ENCODE measurements at places on chromosomes 2 and 18.

GRCh38 chr18:5434425-5434824 lies 109.4 kb downstream of the EPB41L3 start:
- no peak for DNase-seq

GRCh38 chr2:72979896-72980295 lies 62.6 kb downstream of the EMX1 start:
- no peak for DNase-seq

DNA sequence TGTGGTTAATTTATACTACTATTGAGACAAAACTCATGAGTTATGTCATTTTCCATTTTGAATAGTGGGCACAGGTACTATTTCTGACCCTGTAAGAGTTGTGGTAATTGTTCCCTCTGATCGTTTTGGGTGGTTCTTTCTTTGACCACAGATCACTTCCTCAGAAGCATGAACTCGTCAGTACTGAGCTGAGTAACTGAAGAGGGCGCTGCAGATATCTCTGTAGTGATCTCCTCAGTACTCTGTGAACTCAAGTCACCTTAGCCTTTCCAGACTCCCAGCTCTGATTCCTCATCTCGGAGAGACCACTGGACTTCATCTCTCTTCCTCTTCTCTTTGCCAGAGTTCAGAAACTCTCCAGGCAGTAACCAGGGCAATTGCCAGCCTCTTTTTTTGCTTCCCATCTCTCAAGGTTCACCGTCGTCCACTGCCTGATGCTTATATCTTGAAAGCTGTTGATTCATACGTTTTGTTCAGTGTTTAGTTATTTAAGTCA lies 9.4 kb upstream of the IL1RL1 start:
- no peak for DNase-seq

- DNase-seq: no peak
These were observed 80.4 kb upstream of the RNU4ATAC start for GRCh38 chr2:121450301-121450700.

GRCh38 chr2:63465633-63466032 lies 122.6 kb downstream of the WDPCP start:
- no peak for DNase-seq

GRCh38 chr2:54207666-54208195 lies 48.3 kb downstream of the TSPYL6 start:
- no peak for DNase-seq

- no peak for DNase-seq
These were observed 650 bp downstream of the CCBE1 start for GRCh38 chr18:59696311-59697235.

DNA sequence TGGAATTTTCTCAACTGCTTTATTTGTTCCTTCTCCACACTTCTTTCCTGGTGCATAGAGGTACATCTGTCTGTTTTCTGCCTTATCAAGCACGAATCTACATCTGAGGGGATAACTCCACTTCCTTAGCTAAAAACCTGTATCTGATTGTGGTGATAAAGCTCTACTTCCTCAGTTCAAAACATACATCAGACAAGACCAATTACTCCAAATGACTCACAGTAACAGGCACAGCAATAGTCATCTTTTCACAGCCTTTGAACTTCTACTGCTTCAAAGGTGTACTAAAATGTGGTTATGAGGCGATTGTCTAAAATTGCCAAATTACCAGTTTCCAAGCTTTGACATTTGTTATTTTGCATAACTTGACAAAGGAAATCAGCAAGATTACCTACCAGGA lies 803.6 kb upstream of the ZEB2 start:
- no peak for DNase-seq

GRCh38 chr2:217027414-217027813 lies 167.6 kb upstream of the TNP1 start:
- no peak for DNase-seq

DNA sequence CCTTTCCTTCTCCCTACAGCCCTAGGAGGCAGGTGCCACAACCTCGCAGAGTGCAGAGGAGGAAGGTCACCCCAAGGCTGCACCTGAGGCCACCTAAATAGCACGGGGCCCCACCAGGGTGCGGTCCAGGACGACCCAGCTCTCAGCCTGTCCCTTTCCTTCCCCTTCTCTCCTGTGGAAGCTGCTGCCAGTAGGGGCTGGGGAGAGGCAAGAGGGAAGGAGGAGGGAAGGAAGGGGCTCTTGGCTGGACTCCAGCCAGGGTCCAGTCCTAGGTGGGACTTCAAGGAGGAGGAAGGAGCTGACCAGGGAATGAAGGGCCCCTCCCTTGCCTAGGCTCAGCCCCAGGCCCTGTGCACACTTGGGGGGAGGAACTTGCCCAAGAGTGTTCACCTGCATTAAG lies 11.1 kb downstream of the CRACDL start:
- no peak for DNase-seq

DNA sequence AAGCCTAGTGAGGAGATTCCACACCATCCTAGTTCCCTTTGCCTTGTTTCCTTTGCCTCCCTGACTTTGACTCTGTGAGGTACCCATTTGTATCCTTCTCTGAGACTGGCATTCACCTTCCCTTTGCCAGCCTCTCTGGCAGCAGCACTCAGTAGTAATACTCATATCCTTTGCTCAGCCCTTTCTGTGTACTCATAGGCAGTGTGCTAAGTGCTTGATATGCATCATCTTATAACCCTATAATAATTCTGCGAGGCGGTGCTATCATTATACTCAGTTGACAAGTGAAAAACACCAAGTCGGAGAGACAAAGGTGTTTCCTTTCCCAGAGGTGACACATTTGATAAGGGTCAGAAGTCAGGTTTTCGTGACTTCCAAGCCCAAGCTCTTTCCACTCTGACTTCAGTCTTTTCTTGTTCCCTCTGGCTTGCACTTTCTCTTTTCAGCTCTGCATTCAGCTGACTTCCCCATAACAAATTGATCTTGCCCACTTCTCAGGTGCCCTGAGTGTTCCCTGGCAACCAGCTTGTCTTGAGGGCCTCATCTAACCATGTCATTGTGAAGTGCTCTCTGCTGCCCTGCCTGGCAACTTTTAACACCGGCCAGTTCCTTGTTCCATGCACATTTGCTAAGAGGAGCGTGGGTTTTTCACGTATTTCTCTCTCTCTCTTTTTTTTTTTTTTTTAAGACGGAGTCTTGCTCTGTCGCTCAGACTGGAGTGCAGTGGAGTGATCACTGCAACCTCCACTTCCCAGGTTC lies 94.5 kb upstream of the UPP2 start:
- DNase-seq: no peak

GRCh38 chr2:47026748-47027534 lies 111.3 kb upstream of the MCFD2 start:
- no peak for DNase-seq

- DNase-seq: no peak
These were observed 129.3 kb upstream of the EPAS1 start for GRCh38 chr2:46167924-46168323.

DNA sequence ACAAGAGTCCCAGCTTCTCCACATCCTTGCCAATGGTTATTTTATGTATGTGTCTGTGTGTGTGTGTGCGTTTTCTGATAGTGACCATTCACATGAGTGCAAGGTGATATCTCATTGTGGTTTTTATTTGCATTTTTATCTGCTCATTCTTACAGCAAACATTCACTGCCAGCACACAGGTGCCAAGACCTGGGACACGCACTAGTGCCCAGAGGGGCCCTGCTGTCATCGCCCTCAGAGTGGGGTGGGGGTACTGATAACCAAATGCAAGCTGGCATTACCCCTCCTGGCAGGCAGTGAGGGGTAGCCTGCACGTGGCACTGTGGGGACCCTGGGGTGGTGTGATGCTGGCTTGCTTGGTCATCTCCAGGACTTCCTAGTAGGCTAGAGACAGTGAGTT lies 285.4 kb downstream of the LPIN1 start:
- DNase-seq: no peak

DNA sequence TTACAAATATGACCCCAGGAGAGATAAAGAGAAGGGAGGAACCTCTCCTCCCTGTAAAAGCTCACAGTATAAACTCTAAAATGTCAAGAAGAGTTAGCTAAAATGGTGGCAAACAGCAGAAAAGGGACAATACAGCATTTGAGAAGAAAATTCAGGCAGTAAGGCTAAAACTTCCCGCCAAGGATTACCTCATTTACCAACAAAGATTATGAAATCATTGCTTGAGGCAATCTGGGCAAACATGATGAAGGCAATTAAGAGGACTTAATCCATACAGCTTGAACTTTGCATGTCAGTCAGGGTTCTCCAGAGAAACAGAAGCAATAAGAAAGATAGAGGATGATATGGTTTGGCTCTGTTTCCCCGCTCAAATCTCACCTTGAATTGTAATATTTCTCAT lies 81.4 kb downstream of the CMPK2 start:
- no peak for DNase-seq

DNA sequence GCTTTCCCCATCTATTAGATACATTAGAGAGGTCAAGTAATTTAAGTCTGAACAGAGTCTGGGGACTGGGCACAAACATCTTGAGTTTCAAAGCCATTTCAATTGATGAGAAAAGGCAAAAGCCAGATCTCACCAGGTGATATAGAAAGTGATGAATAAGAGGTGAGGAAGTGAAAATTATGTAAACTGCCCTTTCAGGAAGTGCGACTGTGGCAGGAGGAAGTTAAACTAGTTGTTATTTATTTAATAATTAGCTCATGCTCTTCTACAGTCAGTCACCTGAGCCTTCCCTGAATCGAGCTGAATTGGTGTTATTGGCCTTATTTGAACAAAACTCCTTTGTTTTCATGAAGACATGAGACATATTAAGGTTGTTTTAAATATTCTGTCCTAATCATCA lies 115.1 kb downstream of the CDH20 start:
- DNase-seq: no peak

GRCh38 chr2:26270373-26270772 lies 25.6 kb downstream of the HADHB start:
- no peak for DNase-seq

- no peak for DNase-seq
These were observed 30.2 kb downstream of the INHBB start for GRCh38 chr2:120376101-120376500.

- DNase-seq: no peak
These were observed 109.0 kb upstream of the SLC35G4 start for GRCh38 chr18:11500153-11501122.

DNA sequence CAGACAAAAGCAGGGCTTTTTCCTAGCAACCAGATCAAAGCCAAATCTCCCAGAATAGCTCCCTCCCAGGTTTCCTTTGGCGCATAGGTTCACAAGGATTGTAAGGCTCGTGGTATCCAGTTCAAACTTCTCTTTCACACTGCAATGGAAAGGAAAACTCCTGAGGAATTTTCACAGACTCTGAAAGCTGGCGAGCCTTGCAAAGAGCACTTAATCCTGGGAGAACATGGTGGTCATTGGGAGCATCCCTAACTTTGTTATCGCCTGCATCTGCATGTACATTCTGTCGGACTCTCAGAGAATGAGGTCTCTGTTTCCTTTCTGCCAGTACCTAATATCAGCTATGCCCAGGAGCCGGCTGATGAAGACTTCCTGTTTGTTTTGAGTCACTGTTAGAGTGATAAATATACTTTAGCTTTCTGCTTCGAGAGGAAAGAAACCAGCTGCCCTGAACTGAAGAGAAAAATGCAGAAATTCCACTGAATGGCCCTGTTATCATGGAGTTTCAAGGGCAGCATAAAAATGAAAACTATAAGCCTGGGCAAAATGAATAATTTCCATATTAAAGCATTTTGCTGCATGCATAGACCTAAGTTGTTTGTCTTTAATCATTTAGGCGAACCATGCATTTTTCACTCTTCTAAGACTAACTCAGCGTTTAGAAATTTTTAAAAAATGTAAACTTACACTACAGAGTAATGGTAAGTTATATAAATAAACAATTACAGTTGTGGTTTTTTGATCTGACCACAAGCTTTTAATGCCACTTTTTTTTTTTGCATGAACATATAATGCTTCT lies 76.4 kb upstream of the ZEB2 start:
- peak; percentile 4 for DNase-seq

All from SHP77 treated with DMSO at 0.1 percent for 48 hours (cell line).